NCI-H2081 treated with DMSO at 0.1 percent for 48 hours (cell line): ENCODE measurements at places on chromosomes 5 and 9.

DNA sequence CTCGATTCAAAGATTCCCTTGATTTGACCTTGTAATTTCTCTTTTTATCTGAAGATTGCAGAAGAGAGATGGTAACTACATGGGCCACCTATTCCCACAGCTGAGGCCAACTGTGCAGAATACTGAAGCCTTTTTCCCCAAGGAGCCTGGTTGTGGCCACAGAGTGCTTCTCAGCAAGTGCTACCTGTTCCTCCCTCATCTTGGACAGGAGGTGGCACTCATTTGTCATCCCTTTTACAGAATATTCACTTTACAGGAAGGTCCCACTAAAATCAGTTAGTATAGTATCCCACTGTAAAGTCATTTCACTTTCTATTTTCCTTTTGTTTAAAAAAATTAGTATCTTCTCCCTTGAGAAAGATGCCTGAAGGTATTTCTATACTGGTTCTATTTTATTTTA lies 346.4 kb downstream of the ARL15 start:
- no peak for DNase-seq

DNA sequence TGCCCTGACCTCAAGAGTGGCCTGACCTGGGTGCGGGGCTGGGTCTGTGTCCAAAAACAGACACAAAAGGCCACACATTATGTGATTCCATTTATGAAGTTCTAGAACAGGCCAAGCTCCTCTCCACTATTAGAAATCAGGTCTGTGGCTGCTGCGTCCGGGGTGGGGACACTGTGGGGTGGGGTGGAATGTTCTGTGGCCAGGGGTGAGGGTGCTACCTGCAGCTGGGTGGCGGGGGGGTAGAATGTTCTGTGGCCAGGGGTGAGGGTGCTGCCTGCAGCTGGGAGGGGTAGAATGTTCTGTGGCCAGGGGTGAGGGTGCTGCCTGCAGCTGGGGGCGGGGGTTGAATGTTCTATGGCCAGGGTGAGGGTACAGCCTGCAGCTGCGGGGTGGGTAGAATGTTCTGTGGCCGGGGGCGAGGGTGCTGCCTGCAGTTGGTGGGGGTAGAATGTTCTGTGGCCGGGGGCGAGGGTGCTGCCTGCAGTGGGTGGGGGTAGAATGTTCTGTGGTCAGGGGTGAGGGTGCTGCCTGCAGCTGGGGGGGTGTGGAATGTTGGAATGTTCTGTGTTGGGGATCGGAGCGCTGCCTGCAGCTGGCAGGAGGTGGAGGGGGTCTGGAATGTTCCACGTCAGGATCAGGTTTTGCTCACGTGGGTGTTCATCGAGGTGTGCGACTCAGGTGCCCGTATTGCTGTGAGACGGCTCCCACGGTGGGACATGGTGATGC lies 8.3 kb downstream of the LCN12 start:
- DNase-seq = no peak

DNA sequence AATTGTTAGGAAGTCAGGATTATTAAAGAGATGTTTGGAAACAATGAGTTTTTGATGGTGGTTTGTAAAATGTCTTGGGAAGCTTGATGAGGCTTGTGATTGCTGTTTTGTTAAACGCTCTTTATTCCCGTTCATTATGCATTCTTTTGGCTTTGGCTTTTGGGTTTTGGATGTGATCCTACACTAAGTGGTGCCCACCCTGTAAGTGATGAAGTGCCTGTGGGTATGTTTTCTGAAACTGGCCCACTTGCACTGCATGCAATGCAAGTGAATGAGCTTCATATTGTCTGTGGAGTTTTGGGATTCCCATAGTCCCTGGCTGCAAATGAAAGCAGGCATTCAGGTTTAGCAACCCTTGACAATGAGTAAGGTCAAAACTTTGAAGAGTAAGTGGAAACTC lies 1035.5 kb upstream of the WWC1 start:
- DNase-seq = no peak

DNA sequence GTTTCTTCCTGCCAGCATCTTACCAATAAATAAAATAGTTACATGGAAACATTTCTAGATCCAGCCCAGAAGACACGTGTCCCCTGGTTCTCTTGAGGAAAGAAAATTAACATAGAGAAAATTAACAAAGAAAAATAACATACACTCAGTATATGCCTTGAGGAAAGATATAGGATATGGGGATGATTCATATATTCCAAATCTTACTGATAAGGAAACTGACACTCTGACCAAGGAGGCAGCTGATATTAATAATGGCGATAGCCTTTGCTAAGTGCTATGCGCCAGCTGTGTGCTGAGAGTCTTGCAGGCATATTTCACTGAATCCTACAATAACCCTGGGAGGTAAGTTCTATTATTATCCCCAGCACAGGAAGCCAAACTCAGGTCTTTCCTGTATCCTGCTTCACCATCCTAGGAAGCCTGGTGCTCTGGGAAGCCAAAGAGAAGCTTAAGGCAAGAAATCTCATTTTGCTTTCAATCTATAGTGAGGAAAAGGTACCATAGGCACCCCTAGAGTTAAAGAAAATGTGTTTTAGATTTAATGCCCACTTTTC lies 302.7 kb upstream of the NREP start:
- DNase-seq = no peak

DNA sequence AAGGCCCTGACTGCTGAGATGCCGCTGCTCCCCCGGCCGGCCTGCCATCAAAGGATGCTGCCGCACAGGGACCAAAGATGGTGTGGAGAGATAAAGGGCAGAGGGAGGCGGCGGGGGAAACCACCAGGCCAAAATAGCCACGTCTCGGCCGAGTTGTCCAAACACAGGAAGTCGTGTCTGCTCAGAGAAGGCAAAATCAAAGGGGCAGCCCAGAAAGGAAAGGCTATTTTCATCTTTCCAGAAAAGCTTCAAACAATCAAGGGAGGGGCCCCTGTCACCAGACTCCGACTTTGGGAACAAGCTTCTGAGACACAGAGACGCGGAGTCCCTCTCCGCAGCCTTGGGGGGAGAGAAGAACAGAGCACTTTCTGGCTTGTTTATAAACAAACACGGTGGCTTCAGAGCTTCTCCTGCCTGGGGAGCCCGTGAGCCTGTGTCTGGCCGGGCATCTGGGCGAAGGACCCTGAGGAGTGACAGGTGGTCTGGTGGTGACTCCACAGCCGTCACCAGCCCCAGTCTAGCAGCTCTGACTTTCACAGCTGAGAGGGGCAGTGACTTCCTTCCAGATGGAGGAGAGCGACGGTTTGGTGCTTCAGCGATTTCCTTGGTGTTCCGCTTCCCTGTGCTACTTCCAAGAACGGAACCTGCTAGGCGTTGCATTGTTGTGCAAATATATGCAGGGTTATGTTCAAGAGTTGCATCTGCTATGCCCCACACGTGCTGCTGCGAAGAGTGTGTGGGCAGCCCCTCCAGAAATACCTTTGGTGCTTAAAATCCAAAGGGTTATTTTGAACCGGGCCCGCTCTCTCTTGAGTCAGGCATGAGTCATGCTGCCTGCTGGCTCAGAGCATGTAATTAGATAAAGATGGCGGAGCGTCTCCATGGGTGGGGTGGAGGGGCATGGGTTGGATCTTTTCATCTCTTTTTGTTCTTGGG lies 24.0 kb downstream of the ADAMTSL2 start:
- no peak for DNase-seq

DNA sequence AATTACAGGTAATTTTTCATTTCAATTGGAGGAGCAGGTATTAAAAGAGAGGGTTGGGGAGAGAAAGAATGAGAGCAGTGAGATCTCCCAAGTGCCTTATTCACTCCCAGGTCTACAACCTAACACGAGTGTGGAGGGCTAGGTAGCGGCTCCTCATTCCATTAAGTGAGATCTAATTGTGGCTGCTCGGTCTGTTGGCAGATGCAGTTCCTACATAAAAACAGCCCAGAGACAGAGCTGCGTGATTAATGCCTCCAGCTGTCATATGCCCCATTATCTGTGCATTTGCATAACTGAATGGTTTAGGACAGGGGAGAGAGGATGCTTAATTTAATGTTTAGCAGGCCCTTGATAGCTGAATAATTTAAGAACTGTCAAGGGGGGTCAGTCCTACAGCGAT lies 100.5 kb downstream of the PSAT1 start:
- DNase-seq = no peak

DNA sequence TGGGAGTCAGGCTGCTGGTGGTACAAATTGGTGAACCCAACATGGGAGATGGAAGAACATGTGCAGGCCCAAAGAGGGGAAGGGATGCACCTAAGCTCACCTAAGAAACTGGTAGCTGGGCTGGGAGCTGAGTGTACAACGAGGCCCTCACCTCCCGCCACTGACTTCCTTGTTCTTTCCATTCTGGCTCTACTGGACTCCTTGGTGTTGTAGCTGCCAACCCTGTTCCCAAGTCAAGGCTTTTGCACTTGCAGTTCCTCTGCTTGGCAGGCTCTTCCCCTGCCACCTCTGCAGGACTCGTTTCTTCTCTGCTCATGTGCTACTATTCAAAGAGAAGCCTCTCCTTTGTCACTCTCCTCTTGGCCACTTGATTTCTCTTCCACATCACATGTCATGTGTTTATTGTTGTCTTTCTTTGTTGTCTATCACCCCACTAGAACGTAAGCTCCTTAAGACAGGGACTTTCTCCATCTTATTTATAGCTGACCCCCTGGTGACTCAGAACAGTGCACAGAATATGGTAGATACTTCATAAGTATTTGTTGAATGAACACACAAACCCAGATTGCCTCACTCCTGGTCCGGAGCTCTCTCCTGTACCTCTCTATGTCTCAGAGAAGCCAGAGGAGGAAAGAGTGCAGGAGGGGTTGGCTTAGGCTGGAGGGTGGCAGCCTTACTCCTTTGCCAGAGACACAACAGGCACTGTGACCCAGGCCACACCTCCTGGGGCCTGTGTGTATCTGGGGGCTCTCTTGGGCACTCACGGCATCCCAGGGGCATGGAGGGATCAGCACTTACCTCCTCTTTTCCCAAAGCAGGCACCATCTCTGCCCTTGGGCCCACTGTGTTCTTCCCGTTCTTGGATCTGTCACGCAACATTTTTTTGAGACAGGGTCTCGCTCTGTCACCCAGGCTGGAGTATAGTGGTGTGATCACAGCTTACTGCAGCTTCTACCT lies 5.2 kb upstream of the SPINK4 start:
- no peak for DNase-seq

DNA sequence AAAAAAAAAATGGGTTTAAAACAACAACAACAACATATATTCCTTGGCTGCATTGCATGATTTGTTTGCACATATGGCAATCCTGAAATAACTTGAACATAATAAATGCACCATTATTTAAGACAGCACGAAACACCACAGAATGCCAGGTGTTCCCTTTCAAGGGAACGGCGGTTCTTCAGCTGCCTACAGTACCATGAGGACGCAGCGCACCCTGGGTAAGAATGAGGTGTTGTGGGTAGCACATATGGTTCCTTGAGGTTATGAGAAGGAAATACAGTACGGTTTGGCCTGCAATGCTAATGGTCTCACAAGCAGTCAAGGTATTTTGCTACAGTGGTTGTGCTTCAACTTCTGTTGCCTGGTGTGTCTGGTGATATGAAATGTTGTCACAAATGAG lies 174.8 kb downstream of the SLC12A2 start:
- DNase-seq = no peak

DNA sequence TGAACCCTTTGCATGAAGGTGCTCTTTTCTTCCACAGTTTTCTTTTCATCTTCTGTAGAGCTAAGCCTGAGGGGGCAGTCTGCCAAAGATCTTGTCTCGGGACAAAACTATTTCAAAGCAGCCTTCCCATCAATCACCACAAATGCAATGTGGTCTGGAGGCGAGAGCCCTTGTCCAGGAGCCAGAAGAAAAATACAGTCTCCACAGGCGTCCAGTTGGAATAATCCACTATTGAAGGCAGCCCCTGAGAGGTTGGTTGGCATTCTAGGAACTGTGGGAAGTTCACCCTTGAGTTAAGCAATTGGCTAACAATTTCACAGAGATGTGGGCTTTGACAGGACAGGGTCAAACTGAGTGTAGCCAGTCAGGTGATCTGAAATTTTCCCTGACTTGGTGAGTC lies 72.0 kb downstream of the SEMA6A start:
- DNase-seq = no peak

GRCh38 chr9:86837345-86837744 lies 110.0 kb downstream of the GAS1 start:
- DNase-seq = no peak

DNA sequence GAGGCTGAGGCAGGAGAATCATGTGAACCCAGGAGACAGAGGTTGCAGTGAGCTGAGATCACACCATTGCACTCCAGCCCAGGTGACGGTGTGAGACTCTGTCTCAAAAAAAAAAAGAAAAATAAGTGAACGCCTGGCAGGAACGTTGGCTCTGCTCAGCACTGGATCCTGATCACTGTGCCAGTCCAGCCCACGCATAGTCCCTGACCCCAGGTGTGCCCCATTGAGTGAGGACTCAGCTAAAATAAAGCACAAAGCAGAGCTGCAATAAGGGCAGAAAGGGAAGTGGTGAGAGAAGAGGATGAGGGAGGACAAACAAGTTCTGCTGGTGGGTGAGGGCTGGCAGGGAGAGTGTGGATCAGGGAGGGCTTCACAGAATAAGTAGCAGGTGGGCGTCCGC lies 4.3 kb downstream of the GRHPR start:
- no peak for DNase-seq

DNA sequence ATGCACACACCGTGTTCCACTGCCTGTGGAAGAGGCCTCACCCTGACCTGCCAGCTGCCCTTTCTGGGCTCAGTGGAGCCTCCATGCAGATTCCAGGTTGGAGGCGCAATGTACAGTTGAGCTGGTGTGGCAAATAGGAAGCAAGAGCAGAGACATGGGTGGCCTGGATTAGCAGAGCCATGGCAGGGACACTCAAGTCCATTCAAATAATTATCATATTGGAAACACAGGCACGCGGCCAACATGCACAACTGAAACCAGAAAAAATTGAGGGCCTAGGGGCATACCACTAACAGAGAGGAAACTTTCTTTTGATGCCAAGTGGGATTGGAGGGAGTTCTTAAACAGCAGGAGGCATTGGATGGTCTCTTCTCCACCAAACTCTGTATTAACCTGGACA lies 35.8 kb downstream of the OTULINL start:
- no peak for DNase-seq

- DNase-seq = no peak
Observed at GRCh38 chr5:158769079-158769478, 330.6 kb downstream of the EBF1 start.

DNA sequence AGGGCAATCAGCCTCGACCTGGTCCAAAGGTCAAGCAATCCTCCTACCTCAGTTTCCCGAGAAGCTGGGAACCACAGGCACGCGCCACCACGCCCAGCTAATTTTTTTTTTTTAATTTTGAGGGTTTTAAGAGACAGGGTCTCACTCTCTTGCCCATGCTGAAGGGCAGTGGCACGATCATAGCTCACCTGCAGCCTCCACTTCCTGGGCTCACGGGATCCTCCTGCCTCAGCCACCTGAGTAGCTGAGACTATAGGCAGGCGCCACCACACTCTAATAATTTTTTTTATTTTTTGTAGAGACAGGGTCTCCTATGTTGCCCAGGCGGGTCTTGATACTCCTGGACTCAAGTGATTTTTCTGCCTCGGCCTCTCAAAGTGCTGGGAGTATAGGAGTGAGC lies 1.6 kb downstream of the UIMC1 start:
- no peak for DNase-seq

GRCh38 chr5:88683506-88684135 lies 199.4 kb downstream of the MEF2C start:
- peak; percentile 65 for DNase-seq

DNA sequence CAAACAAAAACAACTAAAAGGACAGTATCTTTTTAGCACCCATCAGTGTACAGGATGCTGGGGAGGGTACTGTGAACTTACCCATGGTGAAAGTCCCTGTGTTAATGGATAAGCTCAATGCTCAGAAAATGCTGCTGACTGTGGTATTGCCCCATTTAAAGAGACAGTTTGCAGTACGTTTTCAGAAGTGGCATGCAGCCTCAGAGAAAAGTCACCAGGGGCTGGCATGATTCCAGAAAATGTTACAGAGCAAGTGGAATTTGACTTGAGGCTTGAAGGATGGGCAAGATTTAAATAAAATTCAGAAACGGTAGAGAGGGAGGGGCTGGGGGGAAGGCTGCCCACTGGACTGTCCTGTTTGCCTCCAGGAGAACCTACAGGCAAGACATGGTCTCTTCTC lies 7.2 kb downstream of the S1PR3 start:
- no peak for DNase-seq
